ENCODE measurements at places on chromosomes 16 and 17.

DNA sequence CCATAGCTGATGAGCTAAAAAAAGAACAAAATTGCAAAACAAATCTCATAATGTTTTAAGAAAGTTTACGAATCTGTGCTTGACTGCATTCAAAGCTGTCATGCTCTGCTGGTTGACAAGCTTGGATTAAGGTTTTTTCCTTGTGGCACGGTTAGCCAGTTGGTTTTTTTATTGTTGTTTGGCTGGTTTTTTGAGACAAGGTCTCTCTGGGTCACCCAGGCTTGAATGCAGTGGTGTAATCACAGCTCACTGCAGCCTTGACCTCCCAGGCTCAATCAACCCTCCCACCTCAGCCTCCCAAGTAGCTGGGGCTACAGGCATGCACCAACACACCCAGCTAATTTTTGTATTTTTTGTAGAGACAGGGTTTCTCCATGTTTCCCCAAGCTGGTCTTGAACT is 45.7 kb downstream of the PHKB start:
- ATAC-seq = no peak

- ATAC-seq = peak; percentile 13
These were observed 719 bp upstream of the RNF227 start for GRCh38 chr17:7916808-7917207.

GRCh38 chr16:69481901-69482341 is 57.5 kb downstream of the CYB5B start:
- peak; percentile 96 for ATAC-seq

DNA sequence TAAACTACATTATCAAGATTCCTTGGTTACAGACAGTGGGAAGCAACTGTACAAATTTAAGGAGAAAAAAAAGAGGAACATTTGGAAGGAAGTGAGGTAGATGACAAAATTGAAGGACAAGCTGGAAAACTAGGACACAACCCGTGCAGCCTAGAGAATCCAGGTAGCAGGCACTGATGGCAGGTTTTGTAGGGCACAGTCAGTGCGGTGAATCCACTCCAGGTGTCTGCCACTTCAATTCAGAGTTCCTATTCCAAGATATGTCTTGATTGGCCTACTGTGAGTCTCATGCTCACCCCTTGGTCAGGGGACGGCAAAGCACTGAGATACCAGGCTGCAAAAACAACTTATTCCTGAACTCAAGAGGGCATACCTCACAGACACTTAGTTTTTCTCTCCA is 37.8 kb downstream of the TNRC6C start:
- ATAC-seq = no peak

Data from esophagus mucosa (tissue), 1 donor.